ENCODE measurements at places on chromosomes 13 and 19.

DNA sequence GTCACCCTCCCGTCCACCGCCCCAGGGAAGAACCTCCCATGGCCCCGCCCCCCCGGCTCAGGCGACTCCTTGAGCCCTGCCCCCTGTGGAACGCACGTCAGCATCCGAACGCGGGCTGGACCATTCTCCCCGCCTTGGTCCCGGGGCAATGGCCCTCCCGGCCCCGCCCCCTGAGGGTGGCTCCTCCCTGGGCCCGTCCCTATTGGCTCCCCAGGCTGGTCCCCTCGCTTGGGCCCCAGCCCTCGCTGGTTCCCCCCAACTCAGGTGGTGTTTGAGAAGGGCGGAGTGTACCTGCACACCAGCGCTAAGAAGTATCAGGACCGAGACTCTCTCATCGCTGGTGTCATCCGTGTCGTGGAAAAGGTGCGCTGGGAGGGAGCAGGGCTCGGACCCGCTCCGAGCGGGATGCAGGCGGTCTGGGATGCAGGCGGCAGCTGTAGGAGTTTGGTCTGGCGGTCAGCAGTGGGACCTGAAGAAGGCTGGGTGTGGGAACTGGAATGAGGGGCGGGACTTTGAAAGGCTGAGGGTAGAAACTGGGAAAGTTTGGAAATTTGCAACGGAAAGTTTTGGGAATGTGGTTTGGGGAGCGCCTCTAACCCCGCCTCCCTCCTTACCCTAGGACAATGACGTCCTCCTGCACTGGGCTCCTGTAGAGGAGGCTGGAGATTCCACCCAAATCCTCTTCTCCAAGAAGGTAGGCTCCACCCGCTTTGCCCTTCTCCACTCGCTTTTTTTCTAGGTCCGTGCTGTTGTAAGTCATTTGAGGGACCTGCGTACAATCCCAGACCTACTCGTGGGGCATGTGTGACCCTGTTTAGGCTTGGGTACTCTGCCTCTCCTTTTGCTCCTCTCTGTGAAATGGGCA, 609 bp downstream of the TBC1D17 start:
- peak; percentile 97 for DNase-seq

DNA sequence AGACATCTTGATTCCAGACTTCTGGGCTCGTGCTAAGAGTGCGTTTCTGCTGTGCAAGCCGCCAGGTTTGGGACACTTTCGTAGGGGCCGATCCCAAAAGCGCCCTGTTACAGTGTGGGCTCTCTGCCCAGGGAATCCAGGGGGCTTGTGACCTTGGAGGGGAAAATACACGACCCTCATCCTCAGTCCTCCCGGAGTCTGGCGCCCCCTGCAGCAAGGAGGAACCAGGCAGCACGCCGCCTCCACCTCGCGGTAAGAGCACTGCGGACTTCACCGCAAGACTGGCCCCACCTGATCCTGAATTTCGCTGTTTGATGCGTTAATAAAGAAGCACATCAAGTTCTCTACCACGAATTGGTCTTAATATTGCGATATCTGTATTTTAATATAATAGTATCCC, 5.2 kb downstream of the POLRMT start:
- DNase-seq: no peak

GRCh38 chr19:6260912-6261650, 18.7 kb downstream of the MLLT1 start:
- no peak for DNase-seq

- DNase-seq: no peak
Measured at GRCh38 chr19:53951436-53951835, 11.3 kb upstream of the CACNG8 start.

- DNase-seq: no peak
Measured at GRCh38 chr13:32728327-32728726, 142.1 kb downstream of the PDS5B start.

DNA sequence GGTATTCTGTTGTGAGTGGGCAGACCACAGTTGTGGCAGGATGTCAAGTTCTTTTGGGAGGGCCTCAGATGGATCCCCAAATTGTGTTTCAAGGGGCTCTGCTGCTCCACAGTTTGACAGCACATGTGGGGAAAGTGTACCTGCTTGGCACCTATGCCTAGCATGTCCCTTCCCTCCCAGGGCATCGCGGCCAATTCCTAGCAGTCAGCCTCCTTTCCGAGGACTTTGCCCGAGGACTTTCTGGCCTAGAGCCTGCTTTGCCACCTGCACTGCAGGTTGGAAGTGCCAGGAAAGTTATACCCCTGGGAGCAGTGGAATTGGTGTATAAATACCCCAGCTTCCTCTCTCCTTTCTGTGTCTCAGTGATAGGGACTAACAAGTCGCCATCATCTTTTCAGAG, 11.9 kb upstream of the GPR12 start:
- DNase-seq: no peak

DNA sequence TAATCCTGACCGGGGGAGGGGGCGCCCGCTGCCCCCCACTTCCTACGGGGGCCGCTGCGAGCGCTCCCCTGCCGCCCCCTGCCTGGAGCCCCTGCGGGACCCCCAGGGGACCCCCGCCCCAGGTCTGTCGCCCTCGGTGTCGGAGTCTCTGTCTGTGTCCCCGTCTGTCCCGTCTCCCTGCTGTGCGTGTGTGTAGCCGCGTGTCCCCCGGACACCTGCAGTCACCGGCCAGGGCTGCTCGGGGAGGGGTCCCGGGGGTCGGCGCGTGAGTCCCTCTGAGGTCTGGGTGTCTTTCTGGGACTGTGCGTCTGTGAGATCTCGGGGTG, 7.7 kb upstream of the NFIC start:
- DNase-seq: no peak

DNA sequence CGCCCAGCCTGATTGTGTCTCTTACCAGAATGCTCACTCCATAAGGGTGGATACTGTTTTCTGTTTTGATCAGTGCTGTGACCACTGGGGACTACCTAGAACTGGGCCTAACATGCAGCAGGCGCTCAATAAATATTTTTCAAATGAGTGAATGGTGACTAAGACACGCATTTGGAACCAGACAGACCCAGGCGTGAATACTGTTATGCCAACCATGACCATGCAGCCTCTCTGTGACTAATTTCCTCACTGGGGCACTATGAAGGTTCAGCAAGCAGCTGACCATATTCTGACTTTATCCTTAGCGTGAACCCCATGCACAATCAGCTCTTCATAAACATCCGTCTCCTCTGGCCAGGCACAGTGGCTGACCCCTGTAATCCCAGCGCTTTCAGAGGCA, 13.0 kb upstream of the SPC24 start:
- no peak for DNase-seq

GRCh38 chr19:12665281-12665573, 1.3 kb downstream of the MAN2B1 start:
- no peak for DNase-seq

DNA sequence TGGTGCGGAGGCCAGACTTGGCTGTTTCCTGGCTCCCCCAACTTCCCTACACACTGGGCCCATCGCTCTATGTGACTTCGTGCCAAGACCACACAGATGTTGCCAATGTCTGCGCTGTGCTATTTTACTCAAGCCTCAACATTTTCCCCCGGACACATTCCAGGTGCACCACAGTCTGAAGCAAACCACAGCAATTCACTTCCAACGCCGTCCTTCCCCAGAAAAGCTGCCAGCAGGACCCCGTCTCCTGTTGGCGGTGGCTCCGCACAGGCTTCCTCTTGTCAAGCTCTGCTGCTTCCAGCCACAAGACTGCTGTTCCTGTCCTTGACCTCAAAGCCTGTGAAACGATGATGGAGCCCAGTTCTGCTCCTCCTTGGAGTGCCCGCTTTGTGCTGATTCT, 100.7 kb downstream of the CRYL1 start:
- DNase-seq: no peak

DNA sequence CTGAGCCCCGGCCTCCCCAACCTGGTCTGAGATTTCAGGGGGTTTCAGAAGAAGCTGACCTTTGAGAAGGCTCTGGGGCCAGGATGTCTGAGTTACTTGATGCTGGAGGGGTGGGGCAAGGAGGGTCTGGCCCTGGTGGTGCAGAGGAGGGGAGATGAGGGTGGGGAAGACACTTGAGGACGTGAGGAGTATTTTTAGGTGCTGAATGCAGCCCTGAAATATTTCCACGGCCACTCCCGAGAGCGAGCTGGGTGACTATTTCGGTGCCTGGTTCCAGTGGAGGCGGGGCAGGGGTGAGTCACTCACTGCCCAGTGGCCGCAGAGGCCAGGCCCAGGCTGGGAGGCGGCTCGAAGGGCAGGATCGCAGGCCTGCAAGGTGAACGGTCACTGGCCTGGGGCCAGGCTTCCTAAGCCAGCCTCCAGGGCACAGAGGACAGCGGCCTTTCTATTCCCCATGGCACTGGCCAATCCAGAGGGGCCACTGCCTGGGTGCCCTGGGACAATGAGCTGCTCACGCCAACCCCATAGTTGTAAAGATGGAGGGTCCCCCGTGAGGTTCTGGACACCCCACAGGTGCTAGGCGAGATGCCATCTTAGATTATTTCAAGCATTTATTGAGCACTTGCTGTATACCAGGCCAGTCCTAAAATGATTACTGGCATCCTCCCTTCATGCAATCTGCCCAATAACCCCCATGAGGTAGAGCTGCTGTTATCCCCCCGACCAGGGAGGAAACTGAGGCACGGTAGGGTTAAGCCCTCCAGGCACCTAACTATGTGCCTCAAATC, 19.7 kb upstream of the JUND start:
- DNase-seq: no peak

DNA sequence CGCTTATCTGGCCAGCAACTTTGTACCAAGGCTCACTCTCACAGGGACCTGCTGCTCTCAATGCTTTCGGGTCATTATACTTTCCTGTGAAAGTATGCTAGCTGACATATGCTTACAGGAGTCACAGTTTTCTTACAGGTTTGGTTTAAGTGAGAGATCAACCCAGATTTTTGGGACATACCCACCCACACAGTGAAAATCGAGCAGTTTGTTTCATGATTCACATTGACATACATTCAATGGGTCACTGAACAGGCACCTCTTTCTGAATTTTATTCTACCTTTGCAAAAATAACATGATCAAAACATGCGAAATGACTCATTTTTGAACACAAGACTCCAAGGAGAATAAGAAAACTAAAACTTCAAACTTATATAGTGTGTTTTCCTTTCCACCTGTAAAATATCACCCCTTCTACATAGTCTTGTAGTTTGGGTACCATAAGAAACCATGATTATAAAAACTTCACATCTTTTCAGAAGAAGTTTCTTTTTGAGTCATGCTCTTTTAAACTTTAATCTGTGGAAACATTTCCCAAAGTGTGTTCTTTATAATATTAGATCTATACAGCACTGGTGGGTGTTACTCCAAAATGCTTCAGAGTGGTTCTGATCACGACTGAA, 44.3 kb upstream of the TEX29 start:
- DNase-seq: no peak

DNA sequence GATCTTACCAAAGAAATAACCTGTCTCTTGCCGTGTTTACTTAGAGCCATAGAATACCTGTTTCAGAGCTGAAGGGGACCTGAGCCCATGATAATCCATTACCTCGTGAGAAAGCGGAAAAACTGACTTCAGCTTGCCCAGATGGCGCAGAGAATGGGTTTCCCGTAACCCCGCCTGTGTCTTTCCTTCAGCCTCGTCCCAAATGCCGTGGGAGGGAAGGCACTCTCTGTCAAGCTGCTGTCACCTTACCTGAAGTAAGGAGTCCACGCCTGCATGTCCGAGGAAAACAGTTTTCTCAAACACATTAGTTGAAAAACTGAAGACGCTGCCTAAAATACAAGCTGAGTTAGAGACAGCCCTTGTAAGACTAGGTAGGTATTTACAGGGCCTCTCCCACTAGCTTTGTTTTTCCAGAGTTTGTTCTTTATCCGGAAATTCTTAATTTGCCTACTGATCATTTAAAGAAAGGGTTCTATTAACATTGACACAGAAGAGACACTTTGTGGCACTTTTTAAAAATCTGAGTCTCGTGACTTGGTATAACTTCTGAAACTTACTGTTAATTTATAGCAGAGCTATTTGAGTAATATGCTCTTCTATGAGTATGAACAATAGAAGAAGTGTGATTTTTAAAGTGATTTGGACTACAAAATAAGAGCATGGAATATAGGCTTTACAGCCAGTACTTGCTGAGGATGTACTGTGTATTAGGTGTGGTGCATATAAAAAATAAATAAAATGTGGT, 1.3 kb upstream of the INTS6 start:
- peak; percentile 20 for DNase-seq

DNA sequence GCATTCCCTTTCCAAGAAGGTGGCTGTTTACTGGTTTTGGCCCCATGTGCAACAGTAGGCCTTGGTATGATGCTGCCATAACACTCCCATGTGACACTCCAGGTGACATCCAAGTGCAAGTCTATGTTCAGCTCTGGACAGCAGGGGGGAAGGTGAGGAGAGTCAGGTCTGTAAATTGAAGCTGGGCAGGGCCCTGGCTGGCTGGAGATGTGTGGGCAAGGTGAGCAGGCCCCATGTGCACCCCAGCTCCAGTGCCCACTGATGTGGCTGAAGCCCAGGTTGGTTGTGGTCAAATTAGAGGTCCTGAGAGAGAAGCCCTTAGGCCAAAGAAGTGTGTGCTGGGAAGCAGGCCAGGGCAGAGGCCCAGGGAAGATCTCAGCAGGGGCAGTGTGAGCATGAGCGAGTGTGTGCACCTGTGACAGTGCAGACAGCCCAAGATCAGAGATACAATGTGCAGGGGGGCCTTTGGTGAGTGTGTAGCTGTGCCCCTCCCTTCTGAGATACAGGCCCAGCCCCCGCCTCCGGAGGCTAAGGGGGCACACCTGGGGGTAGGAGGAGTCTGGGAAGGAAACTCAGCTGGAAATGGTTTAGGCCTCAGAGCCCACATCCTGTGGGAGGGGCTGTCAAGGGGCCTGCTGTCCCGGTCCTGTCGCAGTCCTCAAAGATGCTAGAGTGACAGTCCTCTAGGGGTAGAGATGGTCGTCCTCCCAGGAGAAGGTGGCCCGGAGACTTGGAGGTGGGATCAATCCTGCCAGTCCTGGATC, 18.6 kb downstream of the DEDD2 start:
- DNase-seq: no peak

GRCh38 chr13:94713561-94714182, 1.3 kb upstream of the SOX21 start:
- DNase-seq: no peak

DNA sequence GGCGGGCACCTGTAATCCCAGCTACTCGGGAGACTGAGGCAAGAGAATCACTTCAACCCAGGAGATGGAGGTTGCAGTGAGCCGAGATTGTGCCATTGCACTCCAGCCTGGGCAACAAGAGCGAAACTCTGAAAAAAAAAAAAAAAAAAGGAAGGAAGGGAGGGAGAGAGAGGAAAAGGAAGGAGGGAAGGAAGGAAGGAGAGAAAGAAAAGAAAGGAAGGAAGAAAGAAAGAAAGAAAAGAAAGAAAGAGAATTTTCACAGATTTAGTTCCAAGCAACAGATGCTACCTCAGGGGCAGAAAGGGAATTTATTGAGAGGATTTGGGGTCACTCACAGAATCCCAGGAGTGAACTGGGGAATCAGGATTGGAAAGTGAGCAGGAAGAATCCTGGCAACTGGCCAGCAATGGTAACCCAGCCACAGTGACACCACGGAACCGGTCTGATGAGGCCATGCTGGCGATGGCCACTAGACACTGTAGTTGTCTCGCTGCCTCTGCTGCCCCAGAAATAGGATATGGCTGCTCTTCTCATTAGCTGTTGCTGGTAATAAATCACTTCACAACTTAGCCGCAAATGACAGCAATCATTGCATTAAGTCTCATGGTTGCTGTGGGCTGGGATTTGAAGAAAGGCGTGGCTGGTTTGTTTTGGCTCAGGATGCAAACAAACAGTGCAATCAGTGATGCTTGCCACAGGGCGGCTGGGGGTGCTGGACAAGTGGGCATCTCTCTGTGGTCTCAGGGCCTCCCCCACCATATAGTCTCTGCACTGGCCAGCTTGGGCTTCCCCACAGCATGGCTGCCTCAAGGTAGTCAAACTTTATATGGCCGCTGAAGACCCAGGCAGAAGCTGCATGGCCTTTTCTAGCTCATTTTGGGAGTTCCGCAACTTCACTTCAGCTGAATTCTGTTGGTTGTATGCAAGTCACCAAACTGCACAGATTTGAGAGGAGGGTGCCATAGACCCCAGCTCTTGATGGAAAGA, 5.2 kb upstream of the BCAM start:
- DNase-seq: no peak

Measured in activated CD8-positive, alpha-beta memory T cell treated with anti-CD3 and anti-CD28 coated beads for 48 hours (primary cell).